ENCODE measurements at places on chromosomes 7 and 10.

DNA sequence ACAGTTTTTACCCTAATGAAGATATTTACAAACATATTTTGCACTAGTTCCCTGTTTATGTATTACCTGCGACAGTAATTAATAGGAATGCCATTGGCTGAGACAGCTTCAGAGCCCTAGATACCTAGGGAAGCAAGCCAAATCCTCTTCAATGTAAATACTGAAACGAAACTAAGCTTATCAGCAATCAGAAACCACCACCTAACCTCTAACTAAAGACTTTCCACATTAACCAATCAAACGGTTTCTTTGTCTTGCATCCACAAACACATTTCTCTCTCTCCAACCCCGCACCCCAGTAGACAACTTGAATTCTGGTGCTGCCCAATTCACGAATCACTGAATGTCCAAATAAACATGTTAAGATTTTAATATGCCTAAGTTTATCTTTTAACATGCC is 474.4 kb upstream of the C7orf33 start:
- DNase-seq = no peak

DNA sequence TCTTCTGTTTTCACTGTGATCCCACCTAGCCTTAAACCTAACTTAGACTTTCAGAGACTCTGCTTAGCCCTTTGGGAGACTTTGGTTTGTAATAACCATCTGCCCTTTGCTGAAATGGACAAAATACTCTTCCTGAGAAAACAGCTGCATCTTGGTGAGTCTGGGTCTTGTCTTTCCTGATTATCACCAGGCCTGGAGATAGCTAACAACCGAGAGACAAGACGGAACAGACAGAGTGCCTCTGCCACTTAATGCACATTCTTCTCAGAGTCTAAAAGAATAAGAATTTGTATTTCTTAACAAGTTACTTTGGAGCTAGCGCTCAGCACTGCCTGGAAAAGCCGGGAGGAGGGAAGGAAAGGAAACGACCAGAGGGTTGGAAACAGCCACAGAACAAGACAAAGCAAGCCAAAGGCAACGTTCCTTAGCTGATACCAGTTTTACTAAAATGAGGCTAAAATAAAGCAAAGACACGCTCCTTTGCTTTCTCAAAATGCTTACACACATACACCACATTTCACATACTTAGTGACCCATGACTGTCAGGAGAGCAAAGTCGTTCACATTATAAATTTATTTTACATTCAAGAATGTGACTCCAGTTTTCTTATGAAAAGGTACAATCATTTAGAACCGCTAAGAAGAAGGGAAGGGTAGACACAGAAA is 70.3 kb upstream of the DGKI start:
- peak; percentile 75 for DNase-seq

DNA sequence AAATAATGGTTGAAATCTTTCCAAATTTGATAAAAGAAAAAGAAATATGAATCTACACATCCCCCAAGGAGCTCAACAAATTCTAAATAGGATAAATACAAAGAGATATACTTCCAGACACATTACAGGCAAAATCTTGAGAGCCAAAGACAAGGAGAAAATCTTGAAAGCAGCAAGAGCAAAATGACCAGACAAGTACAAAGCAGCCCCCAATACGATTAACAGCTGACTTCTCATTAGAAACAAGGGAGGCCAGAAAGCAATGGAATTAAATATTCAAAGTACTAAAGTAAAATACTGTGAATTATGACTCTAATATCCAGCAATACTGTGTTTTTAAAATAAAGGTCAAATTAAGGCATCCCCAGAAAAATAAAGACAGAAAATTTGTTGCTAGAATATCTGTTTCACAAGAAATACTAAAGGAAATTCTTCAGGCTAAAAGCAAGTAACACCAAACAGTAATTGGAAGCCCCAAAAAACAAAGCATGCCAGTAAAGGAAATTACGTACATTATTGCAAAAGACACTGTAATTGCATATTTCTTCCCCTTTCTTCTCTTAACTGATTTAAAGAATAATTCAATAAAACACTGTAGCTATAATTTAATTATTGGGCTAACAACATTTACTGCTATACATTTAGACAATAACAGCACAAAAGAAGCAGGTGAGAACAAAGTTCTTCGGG is 36.4 kb downstream of the ZNF438 start:
- no peak for DNase-seq

- DNase-seq = peak; percentile 26
Observed at GRCh38 chr7:12770227-12770975, 83.0 kb downstream of the ARL4A start.

- no peak for DNase-seq
Observed at GRCh38 chr10:94143261-94143660, 149.5 kb downstream of the PLCE1 start.

DNA sequence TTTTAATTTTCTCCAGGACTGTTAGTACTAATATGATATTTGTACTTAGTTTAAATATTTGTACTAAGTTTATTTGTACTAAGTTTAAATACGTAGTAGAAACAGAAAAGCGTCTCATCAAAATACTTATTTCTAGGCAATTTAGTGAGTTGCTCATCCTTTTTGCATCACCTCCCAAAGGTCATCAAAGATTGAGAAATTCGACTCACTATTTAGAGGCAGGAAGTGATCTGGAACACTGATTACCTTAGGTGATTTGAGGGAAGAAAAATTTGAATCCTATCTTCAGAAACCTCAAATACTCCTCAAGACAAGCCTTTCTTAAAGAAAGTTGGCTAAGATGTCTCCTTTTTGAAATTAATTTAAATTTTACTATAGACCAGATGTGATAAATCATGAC is 14.5 kb downstream of the WNT16 start:
- DNase-seq = no peak

DNA sequence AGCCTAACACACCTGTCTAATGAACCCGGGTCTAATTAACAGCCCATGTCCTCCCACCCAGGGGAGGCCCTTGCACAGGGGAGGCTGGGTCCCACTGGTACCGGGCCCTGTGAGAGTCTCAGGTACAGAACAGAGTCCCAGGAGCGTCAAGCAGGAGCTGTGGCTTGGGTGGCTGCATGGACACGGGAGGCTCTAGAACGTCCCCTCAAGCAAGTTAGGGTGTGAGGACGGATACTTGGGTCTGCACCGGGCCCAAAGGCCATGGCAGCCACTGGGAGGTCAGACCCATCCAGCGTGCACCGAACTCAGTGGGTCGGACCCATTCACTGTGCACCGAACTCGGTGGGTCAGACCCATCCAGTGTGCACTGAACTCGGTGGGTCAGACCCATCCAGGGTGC is 309.7 kb downstream of the DNAJB6 start:
- no peak for DNase-seq

- no peak for DNase-seq
Observed at GRCh38 chr10:44492678-44493077, 107.8 kb upstream of the CXCL12 start.

- no peak for DNase-seq
Observed at GRCh38 chr10:117929327-117930067, 117.2 kb downstream of the RAB11FIP2 start.

DNA sequence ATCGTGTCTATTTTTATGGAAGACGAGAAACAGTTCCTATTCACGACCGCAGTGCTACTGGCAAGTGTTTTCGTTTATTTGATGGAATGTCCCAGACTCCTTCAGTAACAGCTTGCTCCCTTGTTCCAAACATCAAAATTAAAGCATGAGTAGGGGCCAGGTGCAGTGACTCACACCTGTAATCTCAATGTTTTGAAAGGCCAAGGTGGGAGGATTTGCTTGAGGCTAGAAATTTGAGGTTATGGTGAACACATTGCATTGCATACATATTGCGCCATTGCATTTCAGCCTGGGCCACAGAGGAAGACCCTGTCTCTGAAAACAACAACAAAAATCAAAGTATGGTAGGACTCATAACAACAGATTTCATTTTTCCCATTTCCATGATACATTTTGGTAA is 22.8 kb downstream of the PTTG1IP2 start:
- DNase-seq = no peak

DNA sequence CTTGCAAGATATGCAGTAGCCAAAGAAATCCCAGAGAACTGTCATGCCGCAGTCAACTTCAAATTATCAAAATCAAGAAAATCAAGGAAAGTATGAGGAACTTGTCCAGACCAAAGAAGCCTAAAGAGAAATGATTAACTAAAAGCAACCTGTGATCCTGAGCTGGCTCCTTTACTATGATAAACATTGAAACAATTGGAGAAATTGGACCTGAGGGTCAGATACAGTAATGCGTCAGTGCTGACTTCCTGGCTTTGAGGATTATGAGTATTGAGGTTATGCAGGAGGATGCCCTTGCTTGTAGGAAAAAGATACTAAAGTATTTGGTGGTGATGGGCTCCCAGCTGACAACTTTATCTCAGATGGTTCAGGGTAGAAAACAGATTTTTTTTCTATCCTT is 324.7 kb upstream of the AKR1E2 start:
- DNase-seq = no peak

DNA sequence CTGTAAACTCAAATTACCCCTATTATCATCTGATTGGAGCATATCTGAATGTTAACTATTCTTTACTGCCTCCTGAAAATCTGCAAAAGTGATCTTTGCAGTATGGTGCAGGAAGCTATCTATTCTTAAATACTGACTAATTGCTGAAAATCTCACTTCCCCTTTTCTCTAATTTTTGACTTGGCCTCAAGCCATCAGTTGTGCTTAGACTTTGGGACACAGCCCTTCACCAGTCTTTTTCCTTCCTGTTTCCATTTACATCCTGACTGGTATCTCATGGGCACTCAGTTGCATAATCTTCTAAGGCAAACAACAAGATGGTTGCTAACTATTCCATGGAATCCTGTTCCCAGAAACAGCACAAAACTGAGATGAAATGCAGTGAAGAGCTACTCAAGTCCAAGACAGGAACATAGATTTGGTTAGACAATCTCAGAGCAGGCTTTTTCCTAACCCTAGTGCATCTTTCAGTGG is 228.5 kb downstream of the SORCS1 start:
- peak; percentile 49 for DNase-seq

DNA sequence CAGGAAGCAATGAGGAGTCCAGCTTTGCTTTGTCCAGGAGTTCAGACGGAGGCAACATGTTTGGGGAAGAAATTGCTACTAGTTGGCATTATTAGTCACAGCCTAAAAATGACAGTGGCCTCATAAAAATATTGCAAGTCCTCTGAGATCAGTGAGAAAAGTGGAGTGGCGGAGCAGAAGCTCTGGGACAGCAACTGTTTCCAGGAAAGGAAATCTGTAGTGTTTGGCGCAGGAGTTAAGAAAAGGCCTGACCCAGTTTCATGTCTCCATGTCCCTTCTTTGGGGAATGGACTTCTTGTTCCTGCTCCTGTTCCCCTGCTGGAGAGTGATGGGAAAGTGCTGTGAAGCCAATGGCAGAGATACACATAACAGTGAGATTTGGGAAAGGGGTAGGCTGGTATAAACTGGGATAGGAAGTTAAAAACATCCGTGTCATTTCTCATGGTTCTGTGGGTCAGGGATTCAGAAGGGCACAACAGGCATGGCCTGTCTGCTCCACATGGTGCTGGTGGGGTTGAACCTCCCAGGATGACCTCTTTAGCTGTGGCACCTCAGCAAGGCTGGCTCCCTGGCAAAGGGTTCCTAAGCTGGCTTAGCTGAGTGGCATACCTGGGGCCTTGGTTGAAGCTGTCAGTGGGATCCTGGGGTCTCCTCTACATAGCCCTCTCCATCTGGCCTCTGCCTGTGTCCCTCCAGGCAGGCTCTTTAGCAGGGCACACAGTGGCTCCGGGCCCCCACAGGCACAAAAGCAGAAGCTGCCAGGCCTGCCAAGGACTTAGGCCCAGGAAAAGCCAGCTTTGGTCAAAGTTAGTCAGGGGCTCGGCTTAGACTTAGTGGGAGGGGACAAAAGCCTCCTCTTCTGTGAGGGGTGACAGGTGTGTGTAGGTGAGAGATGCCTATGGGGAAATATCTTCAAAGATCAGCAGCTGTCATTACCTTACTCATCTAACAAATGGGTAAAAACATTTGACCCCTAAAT is 77.7 kb downstream of the WDFY4 start:
- DNase-seq = no peak

DNA sequence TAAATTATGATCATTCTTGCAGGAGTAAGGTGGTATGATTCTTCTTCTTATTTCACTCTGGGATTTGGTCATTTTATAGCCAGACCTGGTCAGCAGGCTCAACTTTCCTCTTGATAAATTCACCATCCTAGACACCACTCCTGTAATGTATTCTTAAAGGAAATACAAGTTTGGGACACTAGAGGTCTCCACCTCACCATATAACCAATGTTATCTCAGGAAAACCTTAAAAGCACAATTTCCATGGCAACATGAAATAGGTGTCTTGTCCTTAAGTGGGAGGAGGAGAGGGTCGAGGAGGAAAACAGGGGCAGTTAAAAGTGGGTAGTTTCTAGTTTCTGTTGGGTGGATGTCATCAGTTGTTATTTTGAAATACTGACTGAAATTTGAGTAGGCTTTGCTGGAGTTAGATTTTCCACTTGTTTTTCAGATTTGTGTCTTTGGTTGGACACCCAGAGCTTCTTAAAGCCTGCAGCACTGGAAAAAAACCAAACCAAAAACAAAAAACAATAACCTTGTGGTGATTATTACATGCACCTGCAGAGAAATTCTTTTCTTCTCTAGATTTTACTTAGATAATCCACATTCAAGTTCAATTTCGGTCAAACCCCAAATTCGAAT is 163.1 kb downstream of the PRKCQ start:
- DNase-seq = peak; percentile 71

DNA sequence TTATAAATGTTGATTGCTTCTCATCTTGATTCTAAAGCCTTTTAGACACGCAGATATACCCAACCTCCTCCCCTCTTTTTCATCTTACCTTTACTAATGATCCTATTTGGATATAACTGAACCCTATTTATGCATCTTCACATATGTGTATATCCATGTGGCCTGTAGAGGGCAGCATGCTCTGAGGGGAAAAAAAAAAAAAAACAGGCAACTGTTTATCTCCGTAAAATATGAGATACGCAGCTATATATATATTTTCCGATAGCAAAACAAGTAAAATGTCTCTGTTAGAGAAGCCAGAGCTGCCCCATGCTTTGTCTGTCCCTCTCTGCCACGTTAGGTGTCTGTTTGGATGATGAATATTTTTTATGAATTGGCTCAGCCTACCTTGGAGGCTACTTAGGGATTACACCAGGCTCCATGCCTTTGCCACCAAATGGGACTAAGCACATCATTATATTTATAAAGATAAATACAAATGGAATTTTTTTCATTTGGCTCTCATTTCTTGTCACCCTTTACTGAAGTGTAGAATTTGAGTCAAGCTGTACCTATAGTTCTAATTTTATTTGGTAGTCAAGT is 174.8 kb upstream of the FZD1 start:
- peak; percentile 48 for DNase-seq

DNA sequence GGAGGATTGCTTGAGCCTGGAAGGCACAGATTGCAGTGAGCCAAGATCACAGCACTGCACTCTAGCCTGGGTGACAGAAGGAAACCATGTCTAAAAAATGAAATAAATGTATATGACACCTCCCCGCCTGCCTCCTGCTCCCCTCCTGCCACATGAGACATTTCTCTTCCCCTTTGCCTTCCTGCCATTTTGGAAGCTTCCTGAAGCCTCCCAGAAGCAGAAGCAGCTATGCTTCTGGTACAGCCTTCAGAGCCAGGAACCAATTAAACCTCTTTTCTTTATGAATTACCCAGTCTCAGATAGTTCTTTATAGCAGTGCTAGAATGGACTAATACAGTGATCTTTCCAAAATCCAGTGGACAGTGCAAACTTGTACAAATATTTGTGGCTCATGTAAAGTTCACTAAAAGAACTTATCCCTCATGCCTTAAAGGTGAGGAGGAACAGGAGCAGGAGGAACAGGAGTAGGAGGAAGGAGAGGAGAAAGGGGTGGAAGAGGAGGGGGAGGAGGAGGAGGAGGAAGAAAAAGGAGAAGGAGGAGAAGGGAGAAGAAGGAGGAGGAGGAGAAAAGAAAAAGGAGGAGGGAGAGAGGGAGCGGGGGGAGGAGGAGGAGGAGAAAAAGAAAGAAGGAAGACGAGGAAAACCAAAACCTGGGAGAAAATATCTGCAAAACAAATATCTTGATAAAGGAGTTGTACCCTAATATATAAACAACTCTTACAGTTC is 2.8 kb upstream of the ABI1 start:
- DNase-seq = no peak

All from umbilical cord (tissue), 2 donors.